ENCODE measurements at places on chromosomes 2 and 18. TPM values are rescaled to one million over a fixed set of nuclear protein-coding genes. Genes with fewer than 3 reads are reported as not detected.

DNA sequence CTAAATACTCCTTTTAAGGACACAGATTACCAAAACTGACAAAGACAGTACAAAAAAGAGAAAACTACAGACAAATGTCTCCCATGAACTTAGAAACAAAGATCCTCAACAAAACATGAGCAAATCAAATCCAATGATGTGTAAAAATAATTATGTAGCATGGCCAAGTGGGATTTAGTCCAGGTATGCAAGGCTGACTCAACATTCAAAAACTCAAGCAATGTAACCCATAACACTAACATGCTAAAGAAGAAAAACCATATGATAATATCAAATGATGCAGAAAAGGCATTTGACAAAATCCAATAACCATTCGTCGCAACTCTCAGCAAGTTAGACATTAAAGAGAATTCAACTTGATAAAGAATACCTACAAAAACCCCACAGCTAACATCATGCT is 239.0 kb upstream of the KLHL29 start:
- no peak for DNase-seq

DNA sequence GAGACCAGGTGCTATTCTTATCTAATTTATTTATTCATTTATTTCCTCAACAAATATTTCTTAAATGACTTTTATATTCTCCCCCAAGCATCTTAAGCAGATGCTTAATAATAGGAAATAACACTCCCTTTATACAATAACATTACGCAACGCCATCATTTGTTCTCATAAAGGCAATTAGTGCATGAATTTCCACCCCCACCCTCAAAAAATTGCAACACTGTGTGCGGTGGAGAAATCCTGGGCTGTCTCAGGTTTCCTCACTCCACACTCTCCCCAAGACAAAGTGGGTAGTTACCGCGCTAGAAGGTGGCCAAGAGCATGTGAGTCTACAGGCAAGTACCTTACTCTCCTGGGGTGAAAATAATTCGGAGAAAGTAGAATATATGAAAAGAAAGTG is 37.0 kb upstream of the CTDP1 start:
- no peak for DNase-seq

DNA sequence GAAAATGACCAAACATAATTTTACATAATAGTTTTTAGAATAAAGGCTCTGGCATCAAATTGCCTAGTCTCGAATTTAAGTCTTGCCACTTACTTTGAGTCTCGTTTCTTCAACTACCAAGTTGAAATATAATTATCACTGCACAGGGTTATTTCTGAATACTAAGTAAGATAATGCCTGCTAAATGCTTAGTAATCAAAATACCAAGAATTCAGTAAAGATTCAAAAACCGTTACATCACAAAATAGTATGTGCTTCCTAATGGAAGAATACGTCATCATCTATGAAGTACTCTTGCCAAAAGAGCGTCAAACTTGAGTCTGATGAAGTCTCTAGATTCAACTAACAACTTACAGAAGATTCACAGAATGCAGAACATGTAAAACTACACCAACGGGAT is 40.5 kb downstream of the ATL2 start:
- DNase-seq = no peak

- DNase-seq = peak; percentile 45
Observed at GRCh38 chr2:29115797-29116781, 874 bp downstream of the CLIP4 start.

DNA sequence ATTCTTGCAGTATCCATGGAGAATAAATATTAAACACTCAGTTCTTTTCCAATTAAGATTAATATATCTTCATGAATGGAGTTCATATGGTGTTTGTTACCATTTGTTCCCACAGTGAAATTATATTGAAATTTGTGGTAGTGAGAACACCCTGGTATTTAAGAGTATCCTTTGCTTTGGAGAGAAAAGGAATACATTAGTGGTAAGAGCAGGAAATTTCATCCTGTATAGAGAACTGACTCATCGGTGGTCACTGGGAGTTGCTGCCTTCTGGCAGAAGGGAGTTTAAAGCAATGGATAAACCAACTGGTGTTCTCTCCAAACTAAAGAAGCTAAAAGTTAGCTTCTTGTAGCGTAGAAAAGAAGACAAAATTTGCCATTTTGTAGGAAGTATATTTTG is 107.3 kb downstream of the MYO1B start:
- no peak for DNase-seq

The SULT1C4 gene
- total RNA-seq = 4.2 TPM

The EGR4 gene
- total RNA-seq = not detected

The CDH19 gene
- 10.3 TPM for total RNA-seq

All from heart left ventricle (tissue), 16 donors.